ENCODE measurements at places on chromosomes 1 and 21.
A peak's percentile ranks its signal among the peaks of the same experiment; 100 is the strongest.

- no peak for DNase-seq
Measured at GRCh38 chr1:70895531-70895930, 152.1 kb downstream of the PTGER3 start.

GRCh38 chr21:33039536-33039935, 13.8 kb downstream of the OLIG2 start:
- DNase-seq, result peak; percentile 23

GRCh38 chr21:39479164-39479813, 27.5 kb downstream of the SH3BGR start:
- DNase-seq, result no peak

- DNase-seq, result no peak
Measured at GRCh38 chr1:106615473-106615872, 441.0 kb upstream of the PRMT6 start.

- no peak for DNase-seq
Measured at GRCh38 chr1:198651650-198652400, 13.0 kb downstream of the PTPRC start.

DNA sequence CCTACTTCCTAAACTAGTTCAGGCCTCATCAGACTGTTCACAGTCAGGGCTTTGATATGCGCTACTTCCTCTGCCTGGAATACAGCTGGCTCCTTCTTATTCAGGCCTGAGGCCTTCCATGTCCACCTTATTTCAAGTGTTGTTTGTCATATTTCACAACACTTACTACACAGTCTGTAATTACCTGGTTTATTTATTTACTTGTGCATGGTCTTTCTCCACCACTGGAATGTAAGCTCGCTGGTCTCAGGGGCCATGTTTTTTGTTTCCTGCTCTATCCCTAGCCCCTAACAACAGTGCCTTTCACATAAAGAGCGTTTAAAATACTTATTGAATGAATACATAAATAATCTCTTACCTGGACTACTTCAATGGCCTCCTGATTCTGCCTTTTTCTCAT, 4.6 kb upstream of the SRSF4 start:
- no peak for DNase-seq

- DNase-seq, result no peak
Measured at GRCh38 chr21:42929969-42930368, 4.5 kb upstream of the ERVH48-1 start.

DNA sequence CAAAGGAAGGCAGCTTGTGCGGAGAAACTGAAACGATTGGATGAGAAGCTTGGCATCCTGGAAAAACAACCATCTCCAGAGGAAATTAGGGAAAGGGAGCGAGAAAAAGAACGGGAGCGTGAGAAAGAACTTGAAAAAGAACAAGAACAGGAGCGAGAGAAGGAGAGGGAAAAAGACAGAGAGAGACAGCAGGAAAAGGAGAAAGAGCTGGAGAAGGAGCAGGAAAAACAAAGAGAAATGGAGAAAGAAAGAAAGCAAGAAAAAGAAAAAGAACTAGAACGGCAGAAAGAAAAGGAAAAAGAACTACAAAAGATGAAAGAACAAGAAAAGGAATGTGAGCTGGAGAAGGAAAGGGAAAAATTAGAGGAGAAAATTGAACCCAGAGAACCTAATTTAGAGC, 47.2 kb downstream of the PRRC2C start:
- no peak for DNase-seq
